ENCODE measurements at places on chromosomes 12 and 14.
A peak's percentile ranks its signal among the peaks of the same experiment; 100 is the strongest.

GRCh38 chr14:38824706-38825105, 278.3 kb downstream of the SEC23A start:
- DNase-seq = no peak

DNA sequence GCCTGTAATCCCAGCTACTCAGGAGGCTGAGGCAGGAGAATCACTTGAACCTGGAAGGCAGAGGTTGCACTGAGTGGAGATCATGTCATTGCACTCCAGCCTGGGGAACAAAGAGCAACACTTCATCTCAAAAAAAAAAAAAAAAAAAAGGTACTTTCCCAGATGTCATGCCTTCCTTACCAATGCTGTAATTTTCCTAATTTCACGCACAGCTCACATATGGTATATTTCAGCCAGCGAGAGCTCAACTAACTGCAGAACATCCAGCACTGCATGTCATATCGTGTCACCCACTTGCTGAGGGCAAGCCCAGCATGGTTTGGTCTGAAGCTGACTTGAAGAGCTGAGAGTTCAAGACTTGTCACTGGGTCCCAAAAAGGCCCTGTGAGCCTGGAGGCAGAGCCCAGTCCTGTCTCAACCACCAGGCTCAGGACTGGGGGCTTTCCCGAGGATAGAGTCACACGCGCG, 29.0 kb downstream of the NFKBIA start:
- no peak for DNase-seq

DNA sequence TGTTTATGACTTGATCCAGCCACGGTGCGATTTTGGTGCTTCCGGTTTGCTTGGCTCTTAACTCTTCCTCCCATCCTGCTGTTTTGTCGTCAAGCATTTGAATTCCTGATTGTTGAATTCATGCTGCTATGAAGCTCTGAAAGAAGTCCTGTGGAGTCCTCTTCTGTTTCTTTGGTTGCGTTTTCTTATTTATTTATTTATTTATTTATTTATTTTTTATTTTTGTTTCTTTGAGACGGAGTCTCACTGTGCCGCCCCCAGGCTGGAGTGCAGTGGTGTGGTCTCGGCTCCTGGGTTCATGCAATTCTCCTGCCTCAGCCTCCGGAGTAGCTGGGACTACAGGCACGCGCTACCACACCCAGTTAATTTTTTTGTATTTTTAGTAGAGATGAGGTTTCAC, 3.0 kb upstream of the MTA1 start:
- DNase-seq = no peak

- DNase-seq = peak; percentile 40
Measured at GRCh38 chr14:87131879-87132278, 861.1 kb downstream of the GALC start.

- DNase-seq = no peak
Measured at GRCh38 chr12:49911213-49911605, 7.5 kb upstream of the FAIM2 start.

DNA sequence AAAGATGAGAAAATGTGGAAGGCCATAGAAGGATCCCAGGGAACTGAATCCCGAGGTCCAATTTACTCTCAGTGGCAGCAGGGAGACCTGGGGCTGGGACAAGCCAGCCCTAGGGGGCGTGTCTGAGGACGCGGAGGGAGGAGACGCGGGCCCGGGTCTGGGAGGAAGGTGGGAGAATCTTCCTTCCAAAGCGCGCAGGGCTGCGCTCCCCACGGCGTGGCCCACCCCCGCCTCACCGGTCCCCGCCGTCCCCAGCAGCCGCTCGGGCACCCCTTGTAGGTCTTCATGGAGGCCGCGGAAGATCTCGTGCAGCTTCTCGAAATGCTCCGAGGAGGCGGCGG, 323 bp downstream of the VTI1B start:
- DNase-seq = peak; percentile 49

All from astrocyte of the spinal cord (primary cell).